Cerebellar nuclear complex (tissue), 1 donor: ENCODE measurements at places on chromosomes 6 and 20.

DNA sequence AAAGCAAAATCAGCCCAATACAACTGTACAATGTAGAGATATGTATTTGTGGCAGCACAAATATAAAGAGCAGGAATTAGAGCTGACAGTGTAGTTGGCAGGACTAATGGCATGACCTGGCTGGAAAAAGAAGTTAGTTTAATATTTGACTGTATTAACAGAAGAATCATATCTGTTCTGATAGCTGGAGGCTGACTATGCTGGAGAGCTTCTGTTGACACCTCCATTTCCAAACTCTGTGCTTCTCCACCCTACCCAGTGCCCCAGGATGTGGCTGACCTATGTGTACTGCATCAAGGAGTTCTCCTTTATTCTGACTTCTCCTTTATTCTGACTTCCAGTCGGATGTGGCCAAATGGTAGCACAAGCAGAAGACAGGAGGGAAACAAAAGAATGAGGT, 299.3 kb downstream of the PKHD1 start:
- DNase-seq = no peak

DNA sequence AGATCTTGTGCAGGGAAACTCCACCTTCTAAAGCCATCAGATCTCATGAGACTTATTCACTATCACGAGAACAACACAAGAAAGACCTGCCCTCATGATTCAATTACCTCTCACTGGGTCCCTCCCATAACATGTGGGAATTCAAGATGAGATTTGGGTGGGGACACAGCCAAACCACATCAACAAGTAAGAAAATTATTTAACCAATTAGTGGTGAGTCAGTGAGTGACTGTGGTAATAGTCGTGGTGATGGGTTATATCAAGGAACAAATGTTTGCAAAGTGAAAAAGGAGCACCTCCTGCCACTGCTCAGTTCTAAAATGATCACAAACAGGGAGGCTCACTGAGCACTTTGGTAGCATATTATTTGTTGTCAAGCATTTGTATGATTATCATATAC, 20.6 kb downstream of the EPM2A start:
- no peak for DNase-seq

GRCh38 chr6:72288592-72288991, 333.3 kb upstream of the KCNQ5 start:
- DNase-seq = no peak

- DNase-seq = no peak
These were observed 231.6 kb downstream of the THBS2 start for GRCh38 chr6:169022079-169022478.

GRCh38 chr6:11912420-11912819, 99.7 kb upstream of the HIVEP1 start:
- DNase-seq = no peak

GRCh38 chr6:39430871-39431523, 108.5 kb upstream of the KCNK16 start:
- peak; percentile 68 for DNase-seq

DNA sequence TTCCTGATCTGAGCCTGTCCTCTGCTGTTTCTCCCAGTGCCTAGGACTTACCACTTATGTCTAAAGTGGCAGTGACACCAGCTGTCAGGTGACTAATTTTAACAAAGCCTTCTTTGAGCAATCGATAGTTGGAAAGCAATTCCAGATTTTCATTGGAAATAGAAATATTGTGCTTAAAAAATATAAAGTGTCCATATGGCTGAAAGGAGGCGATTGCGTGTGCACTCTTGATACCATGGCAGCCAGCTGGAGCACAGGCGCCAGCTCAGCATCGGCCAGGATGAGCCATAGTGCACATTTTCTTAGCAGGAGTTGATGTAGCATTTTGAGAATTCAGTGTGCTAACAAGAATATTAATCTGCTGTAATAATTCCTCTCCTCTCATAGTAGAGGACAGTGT, 70.0 kb downstream of the LRRC1 start:
- no peak for DNase-seq

DNA sequence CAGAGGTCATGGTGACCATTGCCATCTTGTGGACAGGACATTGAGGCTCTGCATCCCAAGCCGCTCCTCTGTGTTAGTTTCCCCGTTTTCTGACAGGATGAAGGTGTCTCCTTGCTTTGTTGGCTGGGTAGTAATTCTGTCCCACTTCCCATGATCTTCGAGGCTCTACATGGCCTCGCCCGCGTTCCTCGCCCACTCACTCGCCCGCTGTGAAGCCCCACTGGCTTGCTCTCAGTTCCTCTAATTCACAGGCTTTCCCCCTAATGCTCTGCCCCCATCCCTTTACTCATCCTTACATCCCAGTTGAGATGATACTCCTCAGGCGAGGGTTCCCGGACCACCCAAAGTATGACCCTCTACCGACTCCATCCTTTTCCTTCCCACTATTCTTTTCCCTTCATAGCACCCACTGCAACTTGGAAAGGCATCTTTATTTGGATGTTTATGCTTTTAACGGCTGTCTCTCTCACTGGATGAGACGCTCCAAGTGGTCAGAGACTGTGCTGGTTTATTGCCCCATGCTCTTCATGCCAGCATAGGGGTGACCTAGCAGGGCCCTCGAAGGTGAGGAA, 511 bp upstream of the SLC35B2 start:
- DNase-seq = no peak
